Stimulated activated CD4-positive, alpha-beta T cell treated with anti-CD3 and anti-CD28 coated beads, Interleukin-4, amount 100 ng/mL, for 48 hours (primary cell): ENCODE measurements at places on chromosomes 5 and 9.

GRCh38 chr5:142977363-142978051 is 207.3 kb downstream of the ARHGAP26 start:
- no peak for DNase-seq

- DNase-seq = no peak
Measured at GRCh38 chr9:99126312-99126711, 21.4 kb downstream of the TGFBR1 start.

DNA sequence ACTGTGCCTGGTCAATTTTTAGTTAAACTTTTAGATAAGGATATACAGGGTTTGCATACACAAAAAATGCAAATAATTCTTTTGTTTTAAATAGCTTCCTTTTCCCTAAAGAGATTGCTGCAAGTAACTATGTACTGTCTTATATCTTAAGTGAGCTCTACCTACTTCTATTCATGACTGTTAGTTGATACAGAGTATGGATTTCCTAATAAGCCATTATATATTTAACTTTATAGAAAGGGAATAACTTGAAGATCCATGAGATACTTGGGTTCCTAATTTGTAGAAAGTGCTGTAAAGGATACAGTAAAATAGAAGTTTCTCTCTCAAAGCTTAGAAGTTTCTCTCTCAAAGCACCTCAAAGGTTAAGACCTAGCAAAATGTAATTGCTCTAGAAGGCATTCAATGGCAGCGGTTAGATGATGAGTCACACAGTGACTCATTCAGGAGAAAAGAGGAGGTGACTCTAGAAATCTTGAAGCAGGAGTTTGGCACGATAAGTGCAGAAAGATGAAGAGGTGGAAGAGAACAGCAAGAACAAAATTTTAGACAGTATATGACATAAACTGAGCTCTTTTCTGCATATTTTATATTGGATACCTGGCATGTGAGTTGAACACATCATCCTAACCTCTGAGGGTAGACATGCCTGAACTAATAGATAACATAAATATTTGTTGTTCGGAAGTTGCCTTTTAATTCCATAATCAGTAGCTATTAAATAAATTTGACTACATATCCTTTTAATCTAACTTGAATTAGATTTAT is 5.5 kb upstream of the DNAJC21 start:
- DNase-seq = no peak

DNA sequence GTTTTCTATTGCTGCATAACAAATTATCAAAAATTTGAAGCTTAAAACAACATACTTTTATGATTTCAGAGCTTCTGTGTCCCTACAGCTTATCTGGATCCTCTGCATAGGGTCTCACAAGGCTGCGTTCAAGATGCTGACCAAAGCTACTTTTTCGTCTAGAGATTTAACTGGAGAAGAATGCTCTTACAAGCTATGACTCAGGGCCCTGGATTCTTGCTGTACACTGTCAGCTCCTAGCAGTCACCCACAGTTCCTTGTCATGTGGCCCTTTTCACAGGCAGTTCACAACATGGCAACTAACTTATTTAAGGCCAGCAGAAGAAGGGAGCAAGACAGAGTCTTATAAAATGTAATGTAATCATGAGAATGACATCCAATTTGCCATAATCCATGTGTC is 70.8 kb upstream of the FAM174A start:
- no peak for DNase-seq

DNA sequence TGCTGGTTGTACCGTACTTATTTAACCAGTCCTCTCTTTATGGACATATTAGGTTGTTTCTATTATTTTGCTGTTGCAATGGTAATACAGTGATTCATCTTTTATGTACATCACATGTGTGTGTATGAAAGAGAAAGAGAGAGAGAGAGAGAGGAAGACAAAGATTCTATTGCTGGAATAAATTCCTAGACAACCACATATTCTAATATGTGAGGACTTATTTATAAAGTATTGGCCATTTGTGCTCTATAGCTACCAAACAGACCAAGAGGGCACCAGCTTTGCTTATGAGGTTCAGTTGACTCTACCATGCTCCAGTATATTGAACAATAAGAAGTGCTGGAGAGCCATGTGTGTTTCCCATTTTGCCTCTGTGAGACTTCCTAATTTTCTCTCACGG is 513.5 kb downstream of the DMAC1 start:
- no peak for DNase-seq
